ENCODE measurements at places on chromosomes 3 and 15.

- no peak for DNase-seq
These were observed 1.4 kb upstream of the SEMA6D start for GRCh38 chr15:47715856-47716445.

GRCh38 chr15:21267226-21267625 is 173.1 kb downstream of the POTEB3 start:
- no peak for DNase-seq

DNA sequence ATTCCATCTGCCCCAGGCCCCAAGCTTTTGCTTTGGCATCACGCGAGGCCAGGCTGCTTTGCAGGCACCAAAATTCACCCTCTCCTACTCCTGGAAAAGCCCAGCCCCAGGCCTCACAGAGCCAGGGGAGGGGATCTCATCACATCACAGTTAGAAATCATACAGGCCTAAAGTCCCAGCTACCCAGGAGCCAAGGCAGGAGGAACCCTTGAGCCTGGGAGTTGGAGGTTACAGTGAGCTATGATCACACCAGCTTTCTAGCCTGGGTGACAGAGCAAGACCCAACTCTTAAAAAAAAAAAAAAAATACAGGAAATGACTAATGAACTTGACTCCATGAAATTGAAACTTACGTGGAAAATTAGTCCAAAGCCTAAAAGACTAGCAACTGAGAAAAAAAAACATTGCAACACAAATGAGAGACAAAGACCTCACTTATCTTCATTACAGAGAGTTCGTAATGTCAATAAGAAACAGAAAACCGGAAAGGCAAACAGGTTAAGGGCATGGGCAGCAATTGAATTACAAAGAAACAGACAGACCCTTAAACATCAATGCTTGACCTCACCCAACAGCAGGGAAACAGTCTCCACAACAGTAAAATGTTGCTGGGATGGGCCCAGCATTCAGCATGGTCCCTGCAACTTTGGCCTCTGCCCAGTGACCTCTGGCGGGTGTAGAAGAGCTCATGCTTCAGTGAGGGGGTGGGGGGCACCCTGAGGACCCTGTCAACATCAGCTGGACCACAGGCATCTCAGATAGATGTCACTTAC is 151.5 kb downstream of the LRRK1 start:
- peak; percentile 53 for DNase-seq

GRCh38 chr3:127165694-127166485 is 27.0 kb upstream of the PRR23E start:
- DNase-seq, result no peak

DNA sequence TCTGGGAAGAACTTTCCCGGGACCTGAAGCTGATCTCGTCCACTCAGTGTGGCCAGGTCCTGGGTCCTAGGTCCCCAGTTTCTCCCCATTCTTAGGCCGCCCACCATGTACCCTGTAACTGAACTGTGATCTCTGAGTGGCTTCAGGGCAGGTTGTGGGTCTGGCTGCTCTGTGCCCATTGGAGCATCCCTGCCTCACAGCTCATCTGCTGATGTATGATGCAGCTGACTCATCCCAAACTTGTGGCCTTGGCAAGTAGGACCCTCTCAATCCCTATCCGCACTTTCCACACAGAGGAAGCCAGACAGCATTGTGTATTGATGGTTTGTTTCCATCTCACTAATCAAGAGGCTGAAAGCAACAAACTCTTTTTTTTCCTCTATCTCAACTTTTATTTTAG is 69.1 kb upstream of the XCR1 start:
- DNase-seq, result no peak
